ENCODE measurements at places on chromosomes 5 and 9.

GRCh38 chr5:107461770-107462169, 209.0 kb downstream of the EFNA5 start:
- DNase-seq = no peak

GRCh38 chr5:139438707-139439012, 665 bp downstream of the DNAJC18 start:
- no peak for DNase-seq

DNA sequence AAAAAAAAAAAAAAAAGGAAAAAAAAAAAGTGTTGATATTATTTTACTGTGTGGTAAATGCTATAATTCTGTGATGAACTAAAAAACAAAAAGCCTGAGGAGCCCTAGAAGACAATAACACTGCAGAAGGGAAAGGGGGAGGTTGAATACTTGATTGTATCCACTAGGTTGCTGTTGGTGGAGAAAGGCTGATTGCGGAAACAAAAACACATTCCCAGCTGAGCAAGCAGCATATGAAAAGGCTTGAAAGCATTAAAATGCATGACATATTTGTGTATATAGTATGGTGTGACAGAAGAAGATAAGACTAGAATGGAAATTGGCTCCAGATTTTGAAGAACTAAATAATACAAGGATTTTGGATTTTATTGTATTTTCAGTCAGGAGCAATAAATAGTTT, 8.9 kb downstream of the RABGAP1 start:
- no peak for DNase-seq

DNA sequence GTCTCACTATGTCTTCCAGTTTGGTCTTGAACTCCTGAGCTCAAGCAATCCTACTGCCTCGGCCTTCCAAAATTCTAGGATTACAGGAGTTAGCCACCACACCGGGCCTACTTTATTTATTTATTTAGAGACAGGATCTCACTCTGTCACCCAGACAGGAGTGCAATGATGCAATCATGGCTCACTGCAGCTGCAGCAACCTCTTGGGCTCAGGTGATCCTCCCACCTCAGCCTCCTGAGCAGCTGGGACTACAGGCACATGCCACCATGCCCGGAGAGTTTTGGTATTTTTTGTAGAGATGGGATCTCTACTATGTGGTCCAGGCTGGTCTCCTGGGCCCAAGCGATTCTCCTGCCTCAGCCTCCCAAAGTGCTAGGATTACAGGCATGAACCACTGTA, 32.8 kb downstream of the PHAX start:
- DNase-seq = no peak

DNA sequence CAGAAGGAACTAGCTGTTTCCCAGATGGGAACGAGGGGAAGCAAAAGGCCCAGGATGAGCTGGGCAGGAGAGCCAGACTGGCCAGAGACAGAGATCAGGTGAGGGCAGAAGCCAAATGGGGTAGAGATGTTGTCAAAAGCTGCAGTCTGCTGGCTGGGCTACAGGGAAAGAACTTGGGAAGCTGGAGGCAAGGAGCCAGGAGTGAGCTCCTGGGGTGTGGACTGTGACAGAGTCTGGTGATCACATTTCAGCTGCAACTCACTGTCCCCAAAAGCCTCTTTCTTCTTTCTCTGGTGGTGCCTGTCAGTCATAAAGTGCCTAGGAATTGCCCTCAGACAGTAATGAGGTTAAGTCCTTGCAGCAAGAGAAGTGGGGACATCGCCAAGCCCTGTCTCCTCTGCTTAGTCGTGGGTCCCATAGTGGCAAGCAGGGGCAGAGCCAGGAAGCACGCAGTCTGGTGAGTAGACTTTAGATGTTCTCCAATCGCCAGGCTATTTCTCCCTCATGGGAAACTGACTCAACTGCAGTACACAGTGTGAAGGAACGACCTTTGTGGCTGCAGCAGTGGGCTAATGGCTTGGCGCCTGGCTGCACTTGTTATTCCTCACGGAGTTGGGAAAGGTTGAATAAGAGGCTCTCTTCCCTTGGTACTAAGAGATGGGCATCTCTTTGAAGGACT, 2.5 kb upstream of the FSD1L start:
- no peak for DNase-seq

GRCh38 chr5:157578079-157578780, 2.7 kb upstream of the ADAM19 start:
- no peak for DNase-seq

- DNase-seq = peak; percentile 30
These were observed 19.2 kb upstream of the CD180 start for GRCh38 chr5:67215519-67216471.

- no peak for DNase-seq
These were observed 248.1 kb upstream of the IZUMO3 start for GRCh38 chr9:24793787-24794186.

DNA sequence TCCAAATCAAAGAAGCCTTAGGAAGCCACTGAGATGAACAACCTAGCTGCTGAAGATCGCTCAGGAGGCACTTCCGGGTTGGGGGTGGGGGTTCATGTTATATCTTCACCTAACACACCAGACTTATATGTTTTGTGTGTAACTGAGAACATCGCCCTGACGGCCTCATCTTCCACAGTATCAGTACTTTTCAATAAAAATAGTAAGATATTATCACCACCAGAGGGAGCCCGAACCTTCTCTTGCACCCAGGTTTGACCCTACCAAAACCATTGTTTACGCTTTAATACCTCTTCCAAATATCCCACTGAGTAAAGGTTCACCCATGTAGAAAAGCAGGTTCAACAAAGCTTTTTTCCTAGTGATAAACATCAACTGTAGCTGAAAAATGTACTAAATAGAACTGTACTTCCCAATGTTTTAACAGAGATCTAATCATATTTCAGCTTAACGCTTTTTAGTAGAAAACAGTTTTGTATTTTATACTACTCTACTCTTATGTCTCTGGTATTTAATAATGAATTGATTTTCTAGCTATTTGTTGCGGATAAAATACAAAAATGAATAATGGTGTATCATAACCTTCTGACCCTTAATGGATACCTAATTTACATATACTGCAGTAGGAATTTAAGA, 244.0 kb downstream of the EPB41L4A start:
- DNase-seq = no peak

DNA sequence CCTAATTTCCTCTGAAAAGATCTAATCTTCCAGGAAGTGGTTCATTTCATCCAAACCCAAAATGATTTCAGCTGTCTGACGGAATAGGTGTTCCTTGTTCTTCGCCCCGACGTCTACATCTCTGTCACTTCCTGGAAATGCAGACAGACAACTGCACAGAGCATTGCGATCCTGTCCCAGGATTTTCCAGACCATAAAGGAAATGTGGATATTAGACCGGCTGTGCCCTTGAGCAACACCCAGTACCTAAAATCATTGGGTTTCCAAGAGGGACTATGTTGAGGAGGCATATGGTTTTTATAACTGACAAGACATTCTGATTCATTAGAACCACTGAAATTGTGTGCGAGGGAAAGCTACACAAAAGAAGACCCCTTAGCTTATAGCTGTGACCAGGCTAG, 74.2 kb downstream of the MSX2 start:
- no peak for DNase-seq

GRCh38 chr5:124745007-124745927, 1.2 kb downstream of the ZNF608 start:
- no peak for DNase-seq

GRCh38 chr5:108381350-108381953, 446 bp downstream of the FBXL17 start:
- peak; percentile 60 for DNase-seq

DNA sequence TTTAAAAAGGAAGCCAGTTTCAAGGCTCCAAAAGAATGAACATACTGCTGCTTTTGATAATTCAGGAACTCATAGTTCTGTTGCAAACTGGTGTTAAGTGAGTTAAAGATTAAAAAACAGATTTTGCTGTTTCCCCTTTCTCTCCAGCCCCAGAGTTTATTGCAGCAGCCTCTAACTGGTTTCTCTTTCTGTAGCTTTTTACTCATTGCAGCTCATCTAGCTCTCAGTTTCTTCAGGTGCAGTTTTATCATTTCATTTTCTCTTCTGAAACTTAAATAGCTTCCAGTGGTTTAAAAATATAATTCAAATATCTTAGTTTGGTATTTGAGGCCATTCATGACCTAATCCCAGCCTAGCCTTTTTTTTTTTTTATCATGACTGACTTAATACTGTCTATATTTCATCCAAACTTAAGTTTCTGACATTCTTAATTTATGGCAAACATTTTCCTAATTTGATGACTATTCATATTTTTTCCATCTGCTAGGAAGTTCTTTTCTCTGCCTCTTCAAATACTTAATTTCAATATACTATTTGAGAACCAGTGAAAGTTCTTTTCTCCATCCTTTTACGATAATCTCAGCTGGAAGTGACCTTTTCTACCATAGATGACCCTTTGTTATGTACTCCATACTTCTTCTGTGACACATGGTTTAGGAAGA, 252.7 kb upstream of the GRIA1 start:
- DNase-seq = no peak

- peak; percentile 1 for DNase-seq
These were observed 110.4 kb upstream of the LIFR start for GRCh38 chr5:38666668-38667498.

DNA sequence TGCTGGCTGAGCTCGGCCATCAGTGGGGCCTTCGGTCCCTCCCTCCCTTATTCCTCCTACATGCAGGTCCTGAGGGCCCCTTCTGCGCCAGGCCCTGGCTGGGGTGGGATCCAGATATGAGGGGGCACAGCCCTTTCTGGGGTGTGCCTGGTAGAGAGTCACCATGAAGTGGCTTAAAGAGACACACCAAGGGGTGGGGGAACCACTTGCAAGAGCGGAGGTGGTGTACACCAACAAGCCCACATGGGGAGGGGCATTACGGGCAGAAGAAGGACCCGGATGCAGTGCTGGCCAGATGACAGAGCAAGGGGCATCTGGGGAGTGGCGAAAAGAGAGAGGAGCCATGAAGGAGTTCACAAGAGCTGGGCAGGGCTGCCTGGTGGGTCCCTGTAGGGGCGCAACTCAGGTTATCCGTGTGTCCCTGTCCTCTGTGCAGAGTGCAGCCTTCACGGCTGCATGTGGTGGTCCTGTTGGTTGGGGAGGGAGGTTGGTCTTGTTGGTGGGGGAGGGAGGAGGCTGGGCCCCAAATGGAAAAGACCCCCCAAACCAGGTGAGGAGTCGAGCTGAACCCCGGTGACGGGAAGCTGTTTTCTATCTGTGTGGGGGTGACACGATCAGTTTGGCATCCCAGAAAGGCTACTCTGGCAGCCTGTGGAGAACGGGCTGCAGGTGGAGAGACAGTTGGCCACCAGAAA, 158.1 kb downstream of the DAB2IP start:
- DNase-seq = no peak

- no peak for DNase-seq
These were observed 152.9 kb upstream of the PPP1R26 start for GRCh38 chr9:135326633-135327152.

DNA sequence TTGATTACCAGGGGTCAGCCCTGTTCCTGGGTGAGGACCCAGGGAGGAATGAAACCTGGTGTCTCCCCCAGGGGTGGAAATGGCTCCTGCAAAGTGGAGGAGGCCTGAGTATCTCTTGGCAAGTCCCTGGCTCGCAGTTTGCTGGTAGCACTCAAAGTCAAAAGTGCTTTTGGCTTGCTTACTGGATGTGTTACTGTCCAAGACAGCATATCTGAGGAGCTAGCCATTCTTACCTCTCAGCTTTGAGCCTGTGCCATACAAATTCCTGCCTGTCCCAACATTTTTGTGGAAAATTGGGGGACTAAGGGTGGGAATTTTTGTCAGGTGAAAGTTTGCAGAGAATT, 9.9 kb downstream of the ZNF618 start:
- DNase-seq = no peak

DNA sequence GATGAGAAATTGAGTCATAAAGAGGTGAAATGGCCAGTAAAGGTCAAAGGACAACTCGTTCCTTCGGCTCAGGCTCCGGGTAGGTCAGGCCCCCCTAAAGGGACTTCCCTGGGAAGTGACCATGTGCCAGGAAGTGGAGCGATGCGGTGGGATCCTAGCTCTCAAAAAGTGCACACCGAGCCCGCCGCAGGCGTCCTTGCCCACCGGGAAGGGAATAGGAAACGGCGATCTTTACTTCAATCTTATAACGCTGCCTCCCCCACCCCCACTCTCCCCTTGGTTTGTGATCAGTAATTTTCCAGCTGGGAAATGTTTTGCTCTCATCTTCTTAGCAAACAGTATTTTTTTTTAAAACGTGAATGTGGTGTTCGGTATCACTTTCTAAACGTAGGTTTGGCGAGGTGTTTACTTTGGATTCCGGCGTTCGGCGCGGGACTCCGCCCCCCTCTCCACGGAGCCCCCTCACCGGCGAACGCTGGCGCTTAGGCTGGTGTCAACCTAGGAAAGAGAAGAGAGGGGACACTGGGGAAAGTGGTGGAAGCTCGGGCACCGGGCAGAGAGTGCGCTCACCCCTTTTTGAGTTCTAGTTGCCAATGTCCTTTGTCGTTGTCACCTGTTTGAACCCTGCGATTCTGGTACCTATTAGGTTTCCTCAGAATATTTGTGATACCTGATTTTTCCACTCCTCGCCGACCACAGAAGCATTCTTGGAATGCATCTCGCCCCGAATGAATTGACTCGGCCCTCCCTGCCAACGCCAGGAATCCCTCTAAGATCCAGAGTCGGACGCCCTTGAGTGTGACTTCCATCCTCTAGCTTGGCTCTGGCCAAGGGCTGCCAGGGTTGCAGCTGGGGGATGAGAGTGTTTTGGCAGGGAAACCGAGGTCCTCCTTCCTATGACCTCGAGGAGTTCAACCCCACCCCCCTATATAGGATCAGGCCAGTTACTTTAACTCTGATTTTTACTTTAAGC, 1.8 kb upstream of the KLF4 start:
- no peak for DNase-seq

DNA sequence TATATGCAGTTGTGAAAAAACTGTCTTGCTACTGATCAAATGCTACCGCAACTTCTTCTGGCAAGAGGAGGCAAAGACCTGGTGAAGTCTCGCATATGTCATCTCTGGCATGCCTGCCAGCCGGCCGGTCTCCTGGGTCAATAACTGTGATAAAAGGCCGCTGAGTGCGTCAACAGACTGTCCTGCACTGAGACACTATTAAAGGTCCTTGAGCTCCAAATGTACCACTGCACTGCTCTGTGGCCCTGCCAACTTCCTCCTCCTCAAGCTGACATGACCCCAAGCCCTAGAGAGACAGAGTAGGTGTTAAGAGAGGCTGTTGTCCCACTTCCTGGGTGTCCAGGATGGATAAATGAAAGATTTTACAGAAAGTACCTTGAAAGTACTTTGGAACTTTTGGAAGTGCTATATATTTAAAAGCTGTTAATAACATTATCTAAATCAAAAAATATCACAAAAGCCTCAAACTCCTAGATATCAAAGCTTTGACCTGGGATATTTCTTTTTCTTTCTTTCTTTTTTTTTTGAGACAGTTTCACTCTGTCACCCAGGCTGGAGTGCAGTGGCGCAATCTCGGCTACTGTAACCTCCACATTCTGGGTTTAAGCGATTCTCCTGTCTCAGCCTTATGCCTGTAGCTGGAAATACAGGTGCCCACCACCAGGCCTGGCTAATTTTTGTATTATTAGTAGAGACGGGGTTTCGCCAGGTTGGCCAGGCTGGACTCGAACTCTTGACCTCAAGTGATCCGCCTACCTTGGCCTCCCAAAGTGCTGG, 31.5 kb downstream of the RAPGEF1 start:
- DNase-seq = no peak

DNA sequence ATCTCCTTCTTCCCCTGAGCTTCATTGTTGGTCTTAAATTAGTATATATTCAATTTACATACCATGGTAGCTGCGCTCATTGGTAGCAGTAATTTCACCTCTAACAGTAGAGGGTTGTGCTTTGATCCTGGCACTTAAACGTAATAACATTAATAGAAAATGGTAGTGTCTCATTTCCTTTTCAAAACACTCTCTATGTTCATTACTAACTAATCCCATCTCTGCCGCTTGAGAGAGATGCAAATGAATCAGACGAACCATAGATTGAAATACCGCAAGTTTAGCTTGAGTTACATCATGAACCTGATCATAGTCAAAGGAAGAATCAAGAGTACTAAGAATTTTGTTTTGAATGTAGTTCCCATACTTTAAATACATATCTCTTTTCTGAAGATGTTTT, 2.2 kb downstream of the THBS4 start:
- no peak for DNase-seq
